ENCODE measurements at places on chromosomes 7 and 10.
A peak's percentile ranks its signal among the peaks of the same experiment; 100 is the strongest.

DNA sequence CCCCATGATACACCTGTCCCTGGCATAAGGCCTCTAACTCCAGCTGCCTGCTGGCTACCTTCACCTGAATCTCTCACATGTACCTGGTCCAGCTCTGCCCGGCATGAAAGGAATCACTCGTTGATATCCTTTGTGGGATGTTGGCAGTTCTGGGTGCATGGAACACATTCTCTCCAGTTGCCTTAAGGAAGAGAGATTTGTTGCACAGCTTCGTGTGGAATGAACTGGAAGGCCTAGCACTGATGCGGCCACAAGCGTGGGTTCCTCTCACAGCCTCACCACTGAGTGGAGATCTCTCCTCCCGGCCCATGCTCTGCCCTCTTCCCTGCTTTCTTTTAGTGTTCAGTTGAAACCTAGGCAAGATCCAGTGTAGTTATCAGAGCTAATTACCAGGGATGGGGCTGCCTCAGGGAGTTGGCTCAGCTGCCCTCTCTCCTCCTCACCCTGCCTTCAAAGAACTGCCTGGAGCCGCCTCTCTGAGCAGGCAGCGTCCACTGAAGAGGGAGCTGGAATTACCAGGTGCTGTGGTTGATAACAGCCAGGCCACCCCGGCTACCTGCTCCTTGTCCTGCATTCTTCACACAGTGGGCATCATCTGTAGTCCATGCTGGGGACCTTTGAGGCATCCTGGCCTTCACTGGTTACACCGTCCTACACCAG, 194.3 kb downstream of the CCDC3 start:
- DNase-seq: no peak

- DNase-seq: no peak
Observed at GRCh38 chr7:26658389-26659084, 205.9 kb downstream of the SKAP2 start.

GRCh38 chr7:138945821-138946220, 35.4 kb downstream of the KIAA1549 start:
- no peak for DNase-seq

GRCh38 chr10:111187096-111187495, 110.3 kb downstream of the ADRA2A start:
- no peak for DNase-seq

- no peak for DNase-seq
Observed at GRCh38 chr10:33986515-33986914, 652.0 kb upstream of the NRP1 start.

DNA sequence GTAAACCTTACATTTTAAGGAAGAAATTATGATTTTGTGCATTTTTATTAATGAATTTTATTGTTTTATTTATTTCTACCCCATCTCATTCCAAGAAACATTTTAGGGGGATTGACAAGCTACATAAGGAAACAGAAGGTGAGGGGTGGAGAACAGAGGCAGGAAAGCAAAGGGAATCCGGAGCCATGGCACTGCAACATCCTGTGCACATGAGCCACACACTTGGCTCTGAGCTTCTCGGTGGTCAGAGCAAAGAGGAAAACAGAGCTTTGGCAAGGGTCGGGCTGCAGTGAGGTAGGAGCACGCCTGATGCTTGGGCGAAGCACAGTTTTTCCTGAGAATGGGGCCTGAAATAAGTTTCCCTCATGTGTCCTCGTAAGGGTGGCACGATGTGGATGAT, 68.9 kb downstream of the COL13A1 start:
- DNase-seq: no peak

GRCh38 chr10:14757394-14757793, 17.3 kb downstream of the FAM107B start:
- DNase-seq: no peak

DNA sequence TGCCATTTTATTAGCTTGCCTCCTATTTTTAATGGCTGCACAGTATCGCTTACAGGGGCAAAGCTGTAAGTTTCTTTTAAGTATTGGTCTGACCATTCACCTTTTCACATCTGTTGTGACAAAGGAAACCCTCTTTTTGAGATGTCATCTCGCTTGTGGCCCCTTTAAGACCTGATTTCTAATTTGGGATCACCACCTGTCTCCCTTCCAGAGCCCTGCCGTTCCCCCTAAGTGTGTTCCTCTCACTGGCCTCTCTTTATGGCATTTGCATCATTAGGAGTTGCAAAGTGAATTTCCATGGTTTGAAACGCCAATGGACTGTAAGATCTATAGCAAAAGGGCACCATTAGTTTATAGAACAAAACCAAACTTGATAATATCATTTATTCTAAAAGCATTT, 1.4 kb downstream of the EPDR1 start:
- DNase-seq: no peak

GRCh38 chr10:43436291-43437140, at the start of gene ZNF487:
ZNF487 (plus strand) TSS chr10:43437111; CDS start chr10:43475814, 38,703 bp downstream.
- DNase-seq: peak; percentile 95

DNA sequence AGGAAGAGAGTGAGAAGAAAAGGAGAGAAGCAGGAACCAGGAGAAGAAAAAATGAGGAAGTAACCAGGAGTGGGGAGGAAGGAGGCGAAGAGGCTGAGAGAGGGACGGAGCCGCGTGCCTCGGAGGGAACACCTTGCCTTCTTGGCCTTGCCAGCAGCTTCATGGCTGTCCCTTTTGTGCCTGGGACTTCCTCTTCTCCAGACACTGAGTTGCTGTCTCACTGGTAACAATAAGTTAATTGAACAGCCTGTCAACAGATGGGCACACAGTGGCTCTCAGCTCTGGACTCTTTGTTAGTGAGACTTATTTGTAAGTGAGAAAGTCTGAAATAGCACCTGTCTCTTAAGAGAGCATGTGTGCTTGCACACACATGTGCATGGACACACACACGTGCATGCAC, 83.2 kb downstream of the GATA3 start:
- DNase-seq: no peak

GRCh38 chr7:41779918-41780317, 77.0 kb upstream of the INHBA start:
- DNase-seq: peak; percentile 9

DNA sequence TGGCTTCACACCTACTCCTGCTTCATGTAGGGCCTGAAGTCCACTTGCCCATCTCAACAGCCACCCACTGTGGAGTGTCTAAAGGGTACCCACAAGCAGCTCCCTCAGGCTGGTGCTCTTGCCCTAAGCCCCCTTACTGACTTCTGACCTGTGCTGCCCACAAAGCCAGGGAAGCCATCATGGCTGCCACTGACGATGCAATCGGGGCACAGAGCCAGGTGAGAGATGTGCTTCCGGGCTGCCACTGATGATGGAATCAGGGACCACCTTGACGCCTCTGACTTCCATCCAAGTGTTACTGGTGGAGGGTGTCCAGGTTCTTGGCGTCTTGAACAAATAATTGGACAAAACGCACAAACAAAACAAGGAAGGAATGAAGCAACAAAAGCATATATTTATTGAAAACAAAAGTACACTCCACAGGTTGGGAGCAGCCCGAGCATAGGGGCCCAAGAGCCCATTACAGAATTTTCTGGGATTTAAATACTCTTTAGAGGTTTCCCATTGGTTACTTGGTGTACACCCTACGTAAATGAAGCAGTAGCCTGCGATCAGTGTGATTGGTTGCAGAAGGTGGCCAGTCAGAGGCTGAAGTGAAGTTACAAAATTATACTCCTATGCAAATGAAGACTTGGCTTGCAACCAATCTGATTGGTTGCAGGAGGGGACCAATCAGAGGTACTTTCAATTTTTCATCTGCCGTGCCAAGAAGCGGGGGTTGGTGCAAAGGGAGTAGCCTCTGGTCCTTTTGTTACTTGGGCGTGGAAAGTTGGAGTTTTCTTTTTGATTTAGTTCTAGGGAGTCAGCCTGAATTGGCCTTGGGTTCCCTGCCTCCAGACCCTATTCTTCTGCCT, 4.5 kb downstream of the CPA2 start:
- DNase-seq: no peak

DNA sequence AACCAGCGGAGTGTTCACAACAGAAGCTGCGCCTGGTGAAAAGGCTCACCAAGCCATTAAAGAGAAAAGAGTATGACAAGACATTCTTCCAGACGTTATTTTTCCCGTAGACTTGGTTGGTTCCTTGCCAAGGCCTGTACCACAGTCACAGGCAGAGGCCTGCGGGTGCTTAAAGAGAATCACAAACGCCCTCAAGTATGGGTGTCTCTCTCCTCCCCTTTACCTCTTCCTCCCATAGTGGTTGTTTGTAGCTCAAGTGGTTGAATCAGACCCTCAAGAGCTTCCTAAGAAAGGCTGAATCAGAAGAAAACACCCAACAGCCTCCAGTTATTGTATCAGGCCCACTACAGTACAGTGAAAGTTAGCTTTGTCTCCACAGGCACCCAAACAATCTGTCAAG, 169.0 kb downstream of the CREB5 start:
- DNase-seq: no peak

- peak; percentile 71 for DNase-seq
Observed at GRCh38 chr7:142811154-142811737, 40.5 kb downstream of the PRSS2 start.

GRCh38 chr10:7525314-7526016, 114.6 kb upstream of the SFMBT2 start:
- peak; percentile 82 for DNase-seq

GRCh38 chr7:90402785-90403173, 482 bp upstream of the CLDN12 start:
- DNase-seq: no peak

- no peak for DNase-seq
Observed at GRCh38 chr10:117640406-117640805, 97.9 kb downstream of the EMX2 start.

DNA sequence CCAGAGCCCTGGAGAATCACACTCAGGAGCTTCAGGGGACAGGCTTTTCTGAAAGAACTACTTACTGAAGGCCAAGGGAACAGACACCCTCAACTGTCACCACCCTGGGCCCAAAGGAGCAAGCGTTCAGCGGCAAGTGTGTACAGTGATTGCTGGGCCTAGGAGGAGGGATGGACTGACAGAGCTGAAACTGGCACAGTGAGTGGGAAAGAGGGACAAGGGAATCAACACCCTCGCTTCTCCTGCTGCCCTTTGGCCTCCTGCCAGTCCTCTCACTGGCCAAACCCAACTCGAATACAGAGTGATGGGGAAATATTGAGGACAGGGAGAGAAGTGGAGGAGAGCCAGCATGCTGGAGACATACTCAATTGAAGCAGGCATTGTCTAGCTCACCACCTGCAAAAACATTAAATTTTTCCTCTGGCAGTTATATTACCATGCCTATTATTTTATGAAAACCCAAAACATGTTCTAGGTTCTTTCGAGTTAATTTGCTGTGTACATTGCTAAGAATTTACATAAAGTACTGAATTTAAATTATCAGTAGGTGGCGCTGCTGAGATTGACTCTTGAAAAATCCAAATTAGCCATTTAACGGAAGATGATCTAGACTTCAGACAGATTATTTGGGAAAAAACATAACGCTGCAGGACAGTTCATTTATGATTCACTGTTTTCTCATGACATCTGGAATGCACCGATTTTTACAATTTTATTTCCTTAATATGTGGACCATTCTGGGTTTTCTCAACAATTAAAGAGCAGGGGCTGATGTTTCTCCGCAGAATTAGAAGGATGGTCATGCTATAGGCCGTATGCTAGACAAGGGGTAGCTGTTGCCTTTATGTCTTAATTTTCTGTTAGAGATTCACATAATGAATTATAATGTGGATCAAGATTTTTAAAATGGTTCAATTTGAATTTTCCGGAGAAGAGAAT, 14.7 kb upstream of the TMEM236 start:
- peak; percentile 65 for DNase-seq

DNA sequence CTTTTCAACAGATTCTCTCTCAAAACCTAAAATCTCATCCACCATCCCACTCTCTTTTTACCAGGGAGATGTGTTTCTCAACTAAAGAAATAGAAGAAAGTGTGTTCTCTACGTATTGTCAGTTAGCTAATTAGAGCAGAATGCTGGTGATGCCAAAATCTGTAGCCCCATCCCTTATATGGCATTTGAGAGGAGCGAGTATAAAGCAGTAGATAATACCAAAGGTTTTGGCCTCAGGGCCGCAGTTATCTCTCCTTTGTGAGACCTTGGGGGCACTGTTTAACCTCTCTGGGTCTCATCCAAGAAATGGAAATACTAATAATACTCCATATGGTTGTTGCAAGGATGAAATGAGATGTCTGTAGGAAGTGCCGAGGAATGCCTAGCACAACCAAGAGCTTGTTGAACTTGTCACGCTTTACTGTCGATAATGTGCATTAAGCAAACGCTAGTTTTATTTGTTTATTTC, 456 bp upstream of the DLD start:
- no peak for DNase-seq

GRCh38 chr10:126919426-126919825, 14.2 kb downstream of the DOCK1 start:
- no peak for DNase-seq

- no peak for DNase-seq
Observed at GRCh38 chr7:97075928-97076327, 41.6 kb upstream of the SDHAF3 start.

- DNase-seq: peak; percentile 1
Observed at GRCh38 chr7:13692548-13692947, 296.9 kb downstream of the ETV1 start.
